ENCODE measurements at places on chromosomes 3 and 15.

- no peak for DNase-seq
Observed at GRCh38 chr3:24756101-24756888, 261.6 kb upstream of the THRB start.

DNA sequence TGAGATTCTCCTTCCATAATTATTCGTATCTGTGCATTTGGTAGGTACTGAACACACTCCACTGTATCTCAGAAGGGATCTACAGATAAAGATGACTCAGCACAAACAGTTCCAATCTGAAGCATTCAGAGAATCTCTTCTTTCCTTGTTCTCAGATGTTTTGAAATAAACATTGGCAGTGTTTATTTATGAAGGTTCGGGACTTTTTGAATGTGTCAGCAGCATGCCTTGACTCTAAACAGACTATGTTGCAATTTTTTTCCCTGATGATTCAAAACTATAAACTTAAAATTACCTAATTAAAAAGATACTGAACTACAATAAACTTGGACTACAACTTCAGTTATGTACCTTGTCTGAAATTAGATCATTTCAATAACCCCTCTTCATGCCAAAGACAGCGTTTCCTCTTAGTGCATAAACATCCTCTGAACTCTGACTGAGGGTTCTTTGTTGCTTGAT is 612.9 kb upstream of the TBL1XR1 start:
- no peak for DNase-seq

DNA sequence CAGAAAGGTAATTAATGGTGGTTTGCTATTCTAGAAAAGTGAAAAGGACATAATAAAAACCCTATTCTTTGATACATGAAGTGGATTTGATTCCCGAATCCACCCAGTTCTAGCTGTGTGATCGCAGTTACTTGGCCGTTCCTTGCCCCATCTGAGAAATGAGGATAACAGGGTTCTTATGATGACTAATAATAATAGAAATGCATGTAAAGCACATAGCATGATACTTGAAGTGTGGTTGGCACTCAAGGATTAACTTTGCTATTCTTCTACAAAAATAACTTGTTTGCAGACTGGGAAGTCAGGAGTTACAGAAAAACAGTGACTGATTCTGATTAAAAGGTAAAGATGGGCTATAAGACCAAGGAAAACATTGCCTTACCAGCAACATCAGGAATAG is 26.8 kb downstream of the PARL start:
- no peak for DNase-seq

- peak; percentile 77 for DNase-seq
Observed at GRCh38 chr3:42057561-42058211, 33.5 kb upstream of the TRAK1 start.

DNA sequence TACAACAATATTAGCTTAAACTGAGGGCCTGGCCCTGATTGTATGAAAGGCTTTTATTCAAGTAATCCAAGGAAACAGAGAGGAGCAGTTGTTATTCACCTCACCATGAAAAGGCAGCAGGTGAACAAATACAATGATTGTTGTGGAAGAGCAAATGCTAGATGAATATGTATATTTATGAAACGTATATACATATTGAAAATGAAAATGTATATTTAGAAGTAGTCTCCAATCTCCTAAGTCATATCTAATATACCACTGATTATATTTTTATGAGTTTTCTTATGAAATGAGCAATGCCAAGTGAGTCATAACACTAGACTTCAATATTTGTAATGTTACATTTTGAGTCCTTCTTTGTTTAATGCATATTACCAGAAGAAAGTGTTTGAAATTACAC is 116.2 kb upstream of the KCNMB2 start:
- DNase-seq: no peak

GRCh38 chr15:43440721-43441281 is 52.2 kb downstream of the TP53BP1 start:
- DNase-seq: peak; percentile 89

DNA sequence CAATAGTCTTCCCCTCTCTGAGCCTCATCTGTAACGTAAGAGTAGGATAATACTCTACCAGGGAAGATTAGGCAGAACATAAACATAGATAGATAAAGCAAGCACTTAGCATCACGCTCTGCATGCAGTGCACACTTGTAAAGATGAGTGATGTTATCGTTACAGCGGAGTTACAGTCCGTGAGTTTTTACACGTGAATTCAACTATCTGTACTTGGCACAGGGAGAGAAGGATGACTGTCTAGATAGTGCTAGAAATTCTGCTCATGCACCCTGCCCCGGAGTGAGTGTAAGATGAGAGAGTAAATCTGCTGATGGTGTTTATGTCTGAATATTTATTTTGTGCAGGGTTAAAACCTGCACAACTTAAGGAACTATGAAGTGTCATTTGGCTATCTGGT is 35.8 kb downstream of the HAPLN3 start:
- no peak for DNase-seq

GRCh38 chr15:64695561-64695992 is 79.8 kb downstream of the RBPMS2 start:
- no peak for DNase-seq

DNA sequence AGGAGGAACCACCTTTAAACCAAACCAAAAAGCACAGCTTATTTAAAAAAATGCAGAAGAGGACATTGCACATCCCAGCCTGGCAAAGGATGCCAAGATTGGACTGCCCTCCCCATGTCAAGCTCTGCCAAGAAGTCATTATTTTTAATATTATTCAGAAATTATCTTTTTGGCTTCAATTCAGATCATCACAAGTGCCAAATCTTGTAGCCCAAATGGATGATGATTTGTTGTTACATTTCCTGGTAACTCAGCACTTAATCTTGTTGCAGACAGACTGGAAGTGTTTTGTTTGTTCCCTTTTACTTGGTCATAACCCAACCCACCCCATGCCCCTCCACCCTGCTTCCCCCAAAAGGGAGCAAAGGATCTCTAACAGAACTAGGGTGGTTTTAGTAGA is 28.1 kb upstream of the LXN start:
- peak; percentile 22 for DNase-seq

- no peak for DNase-seq
Observed at GRCh38 chr3:151203051-151203420, at the start of gene GPR171. TSS of gene GPR171 (minus strand) at chr3:151203216. CDS start at chr3:151199386, 3,830 bp downstream.

- no peak for DNase-seq
Observed at GRCh38 chr15:85318048-85318731, 62.2 kb upstream of the AKAP13 start.

- DNase-seq: no peak
Observed at GRCh38 chr3:73255609-73256029, 194.2 kb downstream of the EBLN2 start.

- DNase-seq: no peak
Observed at GRCh38 chr3:37053337-37053736, 60.0 kb downstream of the MLH1 start.
